ENCODE measurements at places on chromosomes 1 and 21.

- no peak for DNase-seq
Observed at GRCh38 chr1:232979558-232979957, 29.1 kb downstream of the NTPCR start.

GRCh38 chr1:83735526-83735925, 263.4 kb downstream of the TTLL7 start:
- DNase-seq = no peak

GRCh38 chr21:46294647-46295176, 8.6 kb downstream of the YBEY start:
- no peak for DNase-seq

GRCh38 chr1:182802006-182802803, 12.6 kb downstream of the NPL start:
- DNase-seq = no peak

DNA sequence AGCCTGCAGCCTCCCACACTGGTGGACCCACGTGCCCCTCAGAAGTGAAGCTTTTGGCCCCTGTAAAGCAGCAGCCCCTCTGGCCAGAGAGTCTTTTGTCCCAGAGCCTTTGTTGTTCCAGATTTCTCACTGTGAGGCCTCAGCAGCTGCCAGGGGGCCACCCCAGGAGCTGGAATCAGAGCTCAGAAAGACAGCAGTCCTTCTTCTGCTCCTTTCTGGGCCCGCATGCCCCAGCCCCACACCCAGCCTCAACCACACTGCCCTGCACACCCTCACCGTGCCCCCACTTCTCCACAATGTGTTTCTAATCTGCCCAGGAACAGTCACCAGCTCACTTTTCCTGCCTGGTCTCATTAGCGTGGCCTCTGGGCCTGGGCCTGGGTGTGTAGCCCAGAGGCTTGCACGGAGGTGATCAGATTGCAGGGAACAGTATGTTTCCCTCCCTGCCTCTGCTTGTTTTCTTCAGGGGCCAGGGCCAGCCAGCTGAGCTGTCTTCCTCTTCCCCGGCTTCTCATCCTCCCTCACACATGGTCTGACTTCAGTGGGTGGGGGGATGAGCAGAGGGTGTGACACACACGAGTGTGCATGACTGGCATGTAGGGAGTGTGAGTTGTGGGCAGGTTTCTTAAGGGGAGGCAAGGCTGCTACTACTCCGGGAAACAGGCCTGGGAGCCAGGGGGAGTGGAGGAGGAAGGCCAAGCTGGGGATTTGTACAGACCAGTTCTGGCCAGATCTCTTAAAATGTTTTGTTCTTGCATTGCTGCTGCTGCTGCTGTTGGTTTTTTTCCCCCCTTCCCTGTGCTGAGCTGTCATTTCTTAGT, 82.5 kb upstream of the ZNF648 start:
- no peak for DNase-seq

- DNase-seq = no peak
Observed at GRCh38 chr1:198520524-198521254, 19.8 kb downstream of the ATP6V1G3 start.

DNA sequence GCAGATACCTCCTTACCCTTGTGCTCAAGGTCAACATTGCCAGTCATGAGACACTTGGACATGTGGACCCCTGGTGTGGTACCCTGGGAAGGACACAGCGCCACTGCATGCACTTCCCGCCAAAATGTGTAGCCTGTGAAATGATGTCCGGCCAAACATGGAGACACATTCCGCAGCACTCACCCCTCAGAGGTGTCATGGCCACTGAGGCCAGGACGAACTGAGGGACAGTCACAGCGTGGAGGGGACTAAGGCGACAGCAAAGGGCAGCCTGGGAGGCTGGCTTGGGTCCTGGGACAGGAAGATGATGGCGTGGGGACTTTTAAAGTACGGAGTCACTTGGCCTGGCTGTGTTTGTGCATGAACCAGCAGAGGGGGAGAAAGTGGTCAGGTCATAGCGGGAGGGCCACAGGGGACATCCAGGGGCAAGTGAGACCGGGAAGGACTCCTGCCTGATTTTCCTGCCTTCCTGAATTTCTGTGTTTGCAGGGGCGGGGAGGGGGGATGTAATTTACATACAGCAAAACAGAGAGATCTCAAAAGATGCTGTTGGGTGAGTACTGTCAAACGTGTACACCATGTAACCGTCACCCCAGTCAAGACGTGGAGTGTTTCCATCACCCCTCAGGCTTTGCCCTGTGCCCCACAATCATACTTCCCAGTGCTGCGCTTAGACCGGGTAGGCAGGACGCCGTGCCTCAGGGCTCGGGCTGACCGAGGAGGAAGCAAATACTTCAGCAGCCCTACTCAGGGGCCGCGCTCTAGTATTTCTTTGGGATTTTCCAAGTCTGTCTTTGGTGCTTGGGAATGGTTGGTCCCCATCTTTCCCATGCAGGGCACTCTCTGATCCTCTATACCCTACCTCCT, 45.2 kb downstream of the WDR4 start:
- DNase-seq = no peak

DNA sequence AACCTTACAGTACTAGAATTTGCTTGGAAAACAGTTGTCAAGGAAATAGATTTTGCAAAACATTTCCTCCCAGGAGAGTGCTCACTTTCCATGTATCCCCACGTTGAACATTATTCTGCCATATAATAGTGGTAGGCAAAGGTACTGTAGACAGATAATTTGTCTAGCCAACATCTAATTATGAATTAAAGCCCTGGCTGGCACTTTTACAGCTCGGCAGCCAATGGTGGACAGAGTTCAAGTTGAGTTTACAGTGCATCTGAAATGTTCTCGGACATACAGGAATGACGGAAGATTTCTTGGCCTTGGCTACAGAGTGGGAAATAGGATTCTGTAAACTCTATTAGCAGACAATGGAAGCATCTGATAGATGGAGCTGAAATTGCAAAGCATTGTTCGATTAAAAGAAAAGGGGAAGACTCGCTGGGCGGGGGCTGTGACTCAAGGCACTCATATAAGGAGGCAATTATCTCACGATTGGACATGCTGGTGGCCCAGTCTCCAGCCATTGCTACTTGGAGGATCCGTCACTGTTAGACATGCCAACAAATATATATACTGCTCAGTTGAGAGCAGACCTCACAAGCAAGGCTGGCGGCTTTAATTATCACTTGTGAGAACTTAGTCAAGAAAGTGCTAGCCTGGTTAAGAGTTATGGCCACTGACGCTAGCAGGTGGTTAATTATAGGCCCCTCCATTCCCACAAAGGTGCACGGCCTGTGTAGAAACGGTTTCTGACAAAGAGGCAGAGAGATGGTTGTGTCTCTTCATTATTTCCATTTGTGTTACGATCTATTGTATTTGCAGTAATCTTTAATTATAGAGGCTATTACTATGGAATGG, 48.0 kb downstream of the MAN1C1 start:
- no peak for DNase-seq

DNA sequence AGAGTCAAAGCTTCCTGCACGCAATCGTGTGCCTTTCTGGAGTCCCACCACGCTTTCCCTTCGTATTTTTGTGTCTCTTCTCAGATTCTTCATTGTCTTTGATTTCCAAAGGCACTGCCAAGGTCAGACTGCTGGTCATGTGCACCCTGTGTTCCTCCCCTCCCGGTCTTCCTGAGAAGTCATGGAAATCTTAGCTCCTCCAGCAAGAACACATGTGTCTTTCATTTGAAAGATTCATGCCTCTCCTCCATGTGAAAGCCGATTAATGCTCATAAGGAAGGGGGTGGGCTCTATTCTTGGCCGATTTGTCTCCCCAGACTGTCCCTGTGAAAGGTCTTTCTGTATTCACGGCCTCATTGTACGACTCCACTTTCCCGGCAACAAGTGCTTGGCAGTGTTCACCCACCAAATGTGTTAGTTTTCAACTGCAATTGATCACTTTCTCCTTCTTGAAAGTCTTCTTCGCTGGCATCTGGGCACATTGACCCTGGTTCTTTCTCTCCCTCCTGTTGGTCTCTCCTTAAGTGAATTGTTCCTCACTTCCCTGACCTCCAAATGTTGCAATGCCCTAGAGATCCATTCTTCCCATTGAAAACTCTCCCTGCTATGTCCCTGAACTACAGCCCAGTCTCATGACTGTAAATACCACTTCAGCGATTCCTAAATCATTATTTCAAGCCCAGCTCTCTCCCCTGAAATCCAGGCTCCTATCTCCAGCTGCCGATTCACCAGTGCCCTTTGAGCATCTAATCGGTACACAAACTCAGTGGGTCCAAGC, 25.4 kb downstream of the MX2 start:
- DNase-seq = no peak

DNA sequence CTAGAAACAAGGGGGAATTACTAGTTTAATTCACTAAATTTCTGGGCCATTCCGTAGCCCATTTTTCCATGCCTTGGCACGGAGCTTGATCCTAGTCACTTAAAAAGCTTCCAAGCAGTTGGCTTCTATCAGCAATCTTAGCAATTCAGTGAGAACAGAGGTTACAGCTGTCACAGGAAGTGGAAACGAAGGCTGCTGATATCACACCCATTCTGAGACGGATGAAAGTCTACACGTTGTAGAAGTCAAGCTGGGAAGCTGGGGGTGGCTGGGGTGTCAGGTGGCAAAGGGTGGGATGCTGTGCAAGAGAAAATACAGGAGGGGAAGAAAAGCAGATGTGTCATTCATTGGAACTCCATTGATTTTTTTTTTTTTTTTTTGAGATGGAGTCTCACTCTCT, 11.8 kb upstream of the STMN1 start:
- DNase-seq = no peak

GRCh38 chr1:162951553-162952315, 90.8 kb upstream of the CCDC190 start:
- DNase-seq = no peak

- DNase-seq = no peak
Observed at GRCh38 chr21:46100020-46100419, 2.1 kb downstream of the COL6A2 start.

DNA sequence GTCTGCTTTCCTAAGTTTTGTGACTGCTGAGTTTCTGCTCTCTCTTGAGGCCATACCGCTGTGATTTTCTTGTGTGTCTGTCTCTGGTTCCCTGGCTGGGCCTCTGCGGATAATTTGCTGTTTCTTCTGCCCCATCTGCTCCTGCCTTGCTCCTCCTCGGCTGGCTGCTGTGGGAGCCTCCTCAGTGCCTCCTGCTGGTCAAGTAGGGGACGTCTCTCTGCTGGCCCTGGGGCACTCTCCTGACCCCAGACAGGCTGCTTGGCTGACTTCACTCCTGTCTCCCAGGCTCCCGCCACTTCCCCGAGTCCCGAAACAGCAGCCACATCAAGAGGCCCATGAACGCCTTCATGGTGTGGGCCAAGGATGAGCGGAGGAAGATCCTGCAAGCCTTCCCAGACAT, 28.5 kb downstream of the ETNK2 start:
- no peak for DNase-seq

DNA sequence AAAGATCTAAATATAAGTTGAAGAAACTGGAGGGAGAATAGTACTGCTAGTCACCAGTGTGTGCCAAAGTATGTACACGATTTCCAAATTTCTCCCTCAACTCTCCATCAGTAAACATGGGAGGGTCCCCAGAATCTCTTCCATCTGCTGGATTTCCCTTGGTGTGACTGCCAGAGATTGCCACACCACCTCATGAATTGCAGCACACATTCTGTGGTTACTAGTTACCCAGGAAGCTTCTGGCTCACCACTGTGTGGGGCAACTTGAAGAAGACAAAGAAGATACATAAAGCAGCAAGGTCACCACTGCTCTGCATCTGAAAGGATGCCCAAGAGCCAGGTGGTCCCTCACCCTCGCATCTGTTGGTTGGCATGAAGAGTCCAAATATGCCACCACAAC, 191.7 kb upstream of the ESRRG start:
- no peak for DNase-seq

DNA sequence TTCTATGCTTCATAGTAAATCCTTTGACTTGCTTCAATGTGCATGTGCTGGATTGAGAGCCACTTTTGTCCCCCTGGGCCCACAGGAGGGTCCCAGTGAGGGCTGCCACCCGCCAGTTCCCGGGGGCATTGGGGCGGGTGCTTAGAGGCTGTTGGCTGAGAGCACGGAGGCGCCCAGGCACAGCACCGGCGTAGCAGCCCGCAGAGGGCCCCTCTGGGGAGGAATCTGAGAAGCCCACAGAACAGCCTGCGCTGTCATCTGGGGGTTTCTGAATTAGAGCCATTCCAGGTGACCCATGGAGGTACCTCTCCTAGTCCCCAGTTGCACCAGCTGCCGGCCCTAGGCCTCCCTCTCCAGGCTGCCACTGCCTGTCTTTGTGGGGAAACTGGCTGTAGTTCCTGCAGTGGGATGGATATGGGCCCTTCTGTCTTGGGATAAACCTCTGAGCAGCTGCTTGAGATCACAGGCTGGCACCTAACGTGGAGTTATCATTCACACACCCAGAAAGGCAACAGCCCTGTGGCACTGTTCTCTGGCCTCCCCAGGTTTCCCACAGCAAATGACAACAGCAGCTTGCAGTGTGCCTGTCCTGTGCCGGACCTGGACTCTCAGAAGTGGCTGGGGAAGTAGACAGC, 39.5 kb downstream of the TMEM51 start:
- DNase-seq = no peak

DNA sequence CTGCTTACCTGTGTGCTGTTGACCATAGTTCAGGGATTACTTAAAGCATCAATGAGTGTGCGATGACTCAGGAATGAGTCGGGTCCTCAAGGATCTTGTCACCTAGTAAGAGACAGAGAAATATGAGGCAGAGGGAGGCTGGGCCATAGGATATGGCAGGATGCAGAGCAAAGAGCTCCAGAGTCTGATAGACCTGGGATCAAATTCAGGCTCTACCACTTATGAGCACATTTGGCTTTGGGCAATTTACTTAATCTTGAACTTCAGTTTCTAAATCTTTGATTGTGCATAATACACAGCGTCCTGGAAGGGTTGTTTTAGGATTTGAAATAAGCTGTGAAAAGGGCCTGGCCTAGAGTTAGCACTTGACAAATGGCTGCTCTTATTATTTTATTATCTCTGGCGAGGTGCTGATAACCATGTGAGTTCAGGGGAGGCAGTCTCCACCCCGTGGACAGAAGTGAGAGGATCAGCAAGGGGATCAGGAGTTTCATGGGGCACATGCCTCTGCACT, 94.5 kb downstream of the ROR1 start:
- DNase-seq = no peak

DNA sequence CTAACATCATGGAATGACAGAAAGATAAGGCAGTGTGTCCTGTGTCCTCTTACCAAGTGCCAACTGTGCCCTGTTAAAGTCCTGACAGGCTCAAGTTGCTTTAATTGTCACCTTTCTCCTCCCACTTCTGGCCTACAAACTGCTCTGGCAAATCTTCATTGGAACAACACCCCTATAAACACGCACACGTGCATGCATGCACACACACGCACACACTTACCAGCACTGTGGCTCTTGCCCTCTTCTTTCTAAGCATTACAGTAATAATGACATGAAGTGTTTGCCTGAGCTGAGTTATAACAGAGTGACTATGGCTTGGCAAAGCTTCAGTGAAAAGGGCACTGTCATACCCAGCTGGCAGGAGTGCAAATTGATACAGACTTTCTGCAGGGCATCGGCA, 82.3 kb upstream of the SYT6 start:
- DNase-seq = no peak

- DNase-seq = no peak
Observed at GRCh38 chr1:112697781-112698201, 9.1 kb downstream of the RHOC start.

DNA sequence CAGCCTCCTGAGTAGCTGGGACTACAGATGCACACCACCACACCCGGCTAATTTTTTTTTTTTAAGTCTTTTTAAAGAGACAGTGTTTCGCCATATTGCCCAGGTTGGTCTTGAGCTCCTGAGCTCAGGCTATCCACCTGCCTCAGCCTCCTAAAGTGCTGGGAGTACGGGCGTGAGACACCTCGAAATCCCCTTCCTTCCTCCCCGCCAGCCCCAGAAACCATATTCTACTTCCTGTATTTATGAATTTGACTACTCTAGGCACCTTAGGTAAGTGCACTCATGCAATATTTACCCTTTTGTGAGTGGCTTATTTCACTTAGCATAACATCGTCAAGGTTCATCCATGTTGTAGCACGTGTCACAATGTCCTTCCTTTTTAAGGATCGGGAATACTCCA, 6.9 kb upstream of the LRP8 start:
- no peak for DNase-seq
